Amniotic stem cell (primary cell): ENCODE measurements at places on chromosomes 11 and 22.

DNA sequence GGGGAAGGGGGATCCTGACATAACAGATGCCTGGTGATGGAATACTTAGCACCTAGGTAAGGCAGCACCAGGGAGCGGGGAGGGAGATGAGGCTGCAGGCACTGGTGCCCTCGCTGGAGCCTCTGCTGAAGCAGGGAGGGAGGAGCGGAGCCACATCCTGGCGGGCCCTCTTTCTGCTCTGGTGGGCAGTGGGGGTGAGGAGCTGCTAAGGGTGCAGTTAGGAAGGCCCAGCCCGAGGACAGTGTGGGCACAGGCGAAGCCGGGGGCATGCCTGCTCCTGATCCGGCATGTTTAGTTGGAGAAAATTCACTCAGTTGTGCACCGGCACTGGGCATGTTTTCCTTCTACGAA, 83.9 kb downstream of the MED15 start:
- DNase-seq = no peak

DNA sequence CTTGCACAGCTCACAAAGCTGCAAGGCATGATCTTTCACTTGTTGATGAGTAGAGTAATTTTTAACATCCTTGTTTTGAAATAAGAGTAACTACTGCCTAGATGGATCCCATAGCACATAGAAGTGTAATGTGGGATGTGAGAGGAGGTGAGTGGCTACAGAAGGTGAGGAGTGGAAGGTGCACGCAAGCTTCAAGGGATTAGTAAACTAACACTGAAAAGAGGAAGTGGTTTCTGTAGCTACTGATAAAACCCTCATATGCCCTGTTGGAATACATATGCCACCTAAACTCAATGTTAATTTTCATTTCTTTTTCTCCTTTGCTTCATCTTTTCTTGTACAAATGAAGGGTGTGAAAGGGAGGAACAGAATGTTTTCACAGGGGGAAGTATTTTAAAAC, 22.0 kb upstream of the CTSC start:
- DNase-seq = no peak

DNA sequence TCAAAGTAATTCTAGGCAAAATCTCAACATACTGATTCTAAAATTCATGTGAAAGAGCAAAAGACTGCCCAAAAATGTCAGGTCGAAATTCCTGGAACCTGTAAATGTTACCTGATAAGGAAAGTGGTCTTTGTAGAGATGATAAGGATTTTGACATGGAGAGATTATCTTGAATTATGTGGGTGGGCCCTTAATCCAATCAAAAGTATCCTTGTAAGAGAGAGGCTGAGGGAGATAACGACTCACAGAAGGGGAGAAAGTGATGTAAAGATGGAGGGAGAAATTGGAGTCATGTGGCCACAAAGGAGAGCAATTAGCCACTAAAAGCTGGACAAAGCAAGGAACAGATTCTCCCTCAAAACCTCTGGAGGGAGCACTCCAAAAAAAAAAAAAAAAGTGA, 20.5 kb downstream of the RRM1 start:
- no peak for DNase-seq

GRCh38 chr11:46469926-46470325, 78.3 kb upstream of the CHRM4 start:
- no peak for DNase-seq

DNA sequence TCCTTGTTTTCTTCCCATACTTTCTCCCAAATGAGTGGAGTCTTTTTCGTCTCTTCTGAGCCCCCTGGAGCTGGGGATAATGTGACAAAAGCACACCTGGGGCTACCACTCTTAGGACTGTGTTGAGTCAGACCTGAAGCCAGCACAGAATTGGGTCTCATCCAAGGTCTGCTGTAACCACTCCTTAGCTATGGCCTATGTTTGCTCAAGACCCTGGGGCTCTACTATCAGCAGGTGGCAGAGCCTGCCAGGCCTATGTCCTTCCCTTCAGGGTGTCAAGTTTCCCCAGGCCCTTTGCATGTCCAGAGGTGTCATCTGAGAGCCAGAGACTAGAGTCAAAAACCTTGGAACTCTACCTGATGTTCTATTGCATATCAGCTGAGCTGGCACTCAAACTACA, 335.7 kb downstream of the DDX10 start:
- no peak for DNase-seq

DNA sequence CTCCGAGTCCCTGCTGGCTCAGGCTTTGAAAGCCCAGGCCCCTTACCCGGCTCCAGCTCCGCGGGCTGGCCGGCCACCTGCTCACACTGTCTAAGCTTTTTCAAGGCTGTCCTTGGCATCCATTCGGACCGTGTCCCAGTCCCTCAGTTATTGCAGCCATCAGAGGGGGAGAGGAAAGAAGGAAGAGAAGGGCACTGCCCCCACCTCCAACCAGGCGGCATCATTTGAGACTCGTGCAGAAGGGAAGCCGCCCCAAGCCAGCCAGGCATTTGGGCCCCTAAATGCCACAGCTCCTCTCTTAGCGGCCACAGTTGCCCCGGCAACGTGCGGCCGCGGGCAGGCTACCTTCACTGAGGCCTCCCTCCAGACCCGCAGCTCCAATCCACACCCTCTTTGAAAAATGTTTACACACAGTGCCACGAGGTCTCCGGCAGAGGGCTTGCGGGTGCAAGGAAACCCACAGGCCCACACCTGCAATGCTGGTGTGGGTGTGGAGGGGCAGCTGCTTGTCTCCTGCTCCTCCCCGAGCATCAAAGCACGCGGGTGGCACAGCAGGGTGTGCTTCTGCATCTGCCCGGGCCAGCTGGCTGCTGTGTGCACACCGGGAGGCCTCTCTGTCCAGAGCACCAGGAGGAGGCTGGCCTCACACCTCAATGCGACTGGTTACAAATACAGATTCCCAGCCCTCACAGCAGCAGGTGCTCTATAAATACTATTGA, 124.4 kb downstream of the CTTN start:
- DNase-seq = no peak

GRCh38 chr11:116989184-116989583, 109.0 kb downstream of the SIK3 start:
- no peak for DNase-seq

- DNase-seq = no peak
These were observed at the start of gene BIK for GRCh38 chr22:43110444-43110926. TSS of gene BIK (plus strand) at chr22:43110750. CDS start at chr22:43124023, 13,273 bp downstream.

- no peak for DNase-seq
These were observed at the start of gene TRPC6 for GRCh38 chr11:101583251-101584128. TSS of gene TRPC6 (minus strand) at chr11:101584007. CDS start at chr11:101583503, 504 bp downstream.
